ENCODE measurements at places on chromosomes 4 and X.

DNA sequence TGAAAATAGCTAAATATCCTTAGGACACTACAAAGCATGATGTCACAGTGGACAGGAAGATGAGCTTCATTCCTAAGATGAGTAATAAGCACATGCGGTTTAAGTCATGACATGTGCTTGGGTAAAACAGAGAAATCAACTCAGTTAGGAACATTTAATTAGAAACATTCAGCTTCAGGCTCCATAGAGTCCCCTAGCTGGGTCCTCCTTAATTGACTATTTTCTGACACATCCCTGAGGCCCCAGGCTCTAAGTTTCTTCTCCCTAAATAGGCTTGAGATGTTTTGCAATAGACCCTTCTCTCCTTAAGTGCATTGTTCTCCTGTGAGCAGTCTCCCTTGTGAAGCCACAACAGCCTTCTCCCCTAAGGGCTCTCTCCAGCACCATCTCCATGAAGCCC is 70.4 kb upstream of the ANXA3 start:
- DNase-seq = peak; percentile 78

DNA sequence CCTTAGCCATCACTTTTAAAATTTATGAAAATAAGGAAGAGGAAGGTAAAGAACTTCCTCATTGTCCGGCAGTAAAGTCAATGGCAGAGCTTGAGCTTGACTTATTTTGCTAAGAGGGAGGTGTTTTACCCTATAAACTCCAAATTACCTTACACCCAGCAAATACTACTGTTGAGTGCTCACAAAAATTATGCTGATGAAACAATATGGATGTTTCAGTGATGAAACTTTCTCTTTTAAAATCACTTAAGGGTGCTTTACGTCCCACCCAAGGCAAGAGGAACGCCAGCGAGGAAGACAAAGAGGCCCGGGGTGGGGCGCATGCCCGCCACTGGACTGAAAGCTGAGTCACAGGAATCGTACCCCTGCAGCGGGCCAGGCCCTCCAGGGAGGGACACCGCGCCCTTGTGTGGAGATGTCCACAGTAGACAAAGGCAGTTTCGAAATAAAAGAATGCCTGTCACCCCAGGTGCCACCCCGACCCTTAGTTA is 560 bp upstream of the TMSB4X start:
- DNase-seq = no peak

DNA sequence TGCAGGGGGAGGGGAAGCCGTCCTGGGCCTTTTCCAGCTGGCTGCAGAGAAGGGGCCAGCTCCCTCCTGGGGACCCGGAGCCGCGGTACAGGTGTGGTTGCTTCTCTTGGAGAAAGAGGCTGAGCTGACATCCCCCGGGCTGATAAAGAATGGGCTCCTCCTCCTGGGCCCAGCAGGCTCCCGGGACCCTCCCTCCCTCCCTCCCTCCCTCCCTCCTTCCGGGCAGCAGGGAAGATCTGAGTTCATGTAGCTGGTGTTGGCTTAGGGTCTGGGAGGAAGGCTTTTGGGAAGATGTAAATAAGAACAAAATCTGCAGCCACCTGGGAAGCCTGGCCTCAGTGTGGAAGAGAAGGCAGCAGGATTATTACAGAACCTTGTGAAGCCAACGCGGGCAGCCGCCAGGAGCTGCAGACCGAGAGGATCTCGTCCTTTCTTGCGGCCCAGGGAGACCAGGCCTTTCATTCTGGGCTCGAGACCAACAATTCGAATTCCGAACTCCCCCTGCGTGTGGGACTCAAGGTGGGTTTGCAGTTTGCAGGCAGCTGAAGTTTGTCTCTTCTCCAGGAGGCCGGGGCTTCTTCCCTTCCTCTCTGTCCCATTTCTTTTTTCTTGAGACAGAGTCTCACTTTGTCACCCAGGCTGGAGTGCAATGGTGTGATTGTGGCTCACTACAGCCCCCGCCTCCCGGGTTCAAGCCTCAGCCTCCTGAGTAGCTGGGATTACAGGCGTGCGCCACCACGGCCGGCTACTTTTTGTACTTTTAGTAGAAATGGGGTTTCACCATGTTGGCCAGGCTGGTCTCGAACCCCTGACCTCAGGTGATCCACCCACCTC is at the start of gene PLCXD1:
Gene PLCXD1 (plus strand): TSS at position 216 of the 834 bp plus-strand sequence. CDS start 2,807 bp downstream, outside the sequence.
- no peak for DNase-seq

DNA sequence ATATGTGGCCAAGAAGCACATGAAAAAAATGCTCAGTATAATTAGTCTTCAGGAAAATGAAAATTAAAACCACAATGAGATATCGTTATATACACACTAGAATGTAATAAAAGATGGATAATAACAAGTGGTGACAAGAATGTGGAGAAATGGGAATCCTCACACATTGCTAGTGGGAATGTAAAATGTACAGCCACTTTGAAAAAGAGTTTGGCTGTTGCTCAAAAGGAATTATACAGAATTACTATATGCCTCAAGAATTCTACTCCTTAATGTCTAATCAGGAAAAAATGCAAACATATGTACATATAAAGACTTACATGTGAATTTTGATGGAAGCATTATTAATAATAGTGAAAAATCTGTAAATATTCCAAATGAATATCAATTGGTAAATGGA is 102.2 kb downstream of the SPCS3 start:
- no peak for DNase-seq

DNA sequence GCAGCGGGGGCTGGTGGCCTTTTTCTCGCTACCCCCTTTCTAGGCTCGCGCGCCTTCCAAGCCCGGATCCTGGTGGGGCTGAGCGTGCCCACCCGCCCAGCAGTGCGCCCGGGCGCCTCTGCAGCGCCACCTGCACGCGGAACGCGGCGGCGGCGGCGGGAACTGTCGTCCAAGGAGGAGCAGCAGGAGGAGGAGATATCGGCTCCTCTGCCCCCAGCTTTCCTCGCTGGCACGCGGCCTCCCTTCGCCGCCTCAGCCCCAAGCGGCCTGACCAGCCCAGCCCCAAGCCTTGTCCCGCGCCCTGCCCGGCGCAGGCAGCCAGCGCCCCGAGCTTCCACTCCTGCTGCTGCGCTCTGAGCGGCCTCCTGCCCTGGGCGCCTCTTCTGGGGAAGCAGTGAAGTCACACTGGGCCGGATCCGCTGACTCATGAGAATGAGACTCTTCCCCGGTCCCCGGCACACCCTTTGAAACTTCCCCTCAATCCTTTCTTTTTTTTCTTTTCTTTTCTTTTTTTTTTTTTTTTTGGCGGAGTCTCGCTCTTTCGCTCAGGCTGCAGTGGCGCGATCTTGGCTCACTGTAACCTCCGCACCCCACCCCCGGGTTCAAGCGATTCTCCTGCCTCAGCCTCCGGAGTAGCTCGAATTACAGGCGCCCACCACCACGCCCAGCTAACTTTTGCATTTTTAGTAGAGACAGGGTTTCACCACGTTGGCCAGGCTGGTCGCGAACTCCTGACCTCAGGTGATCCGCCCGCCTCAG is 10.6 kb upstream of the ELF4 start:
- peak; percentile 29 for DNase-seq

DNA sequence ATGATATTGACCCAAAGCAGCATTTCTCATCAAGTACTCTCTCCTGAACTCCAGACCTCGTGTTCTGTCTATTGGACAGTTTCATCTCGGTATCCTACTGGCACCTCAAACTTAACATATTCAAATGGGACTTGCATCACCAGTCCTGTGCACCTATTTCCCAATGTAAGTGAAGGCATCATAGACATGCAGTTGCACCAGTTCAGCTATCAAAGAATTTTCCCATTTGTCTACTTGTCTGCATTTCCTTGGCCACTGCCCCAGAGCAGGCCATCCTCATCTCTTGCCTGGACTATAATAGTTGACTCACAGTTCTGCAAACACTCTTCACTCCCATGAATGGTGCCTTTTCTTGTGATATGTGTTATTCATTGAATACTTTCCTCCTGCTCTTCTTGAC is 11.3 kb upstream of the LIMCH1 start:
- no peak for DNase-seq

GRCh38 chr4:82688091-82688795 is 110.4 kb downstream of the SCD5 start:
- DNase-seq = no peak

DNA sequence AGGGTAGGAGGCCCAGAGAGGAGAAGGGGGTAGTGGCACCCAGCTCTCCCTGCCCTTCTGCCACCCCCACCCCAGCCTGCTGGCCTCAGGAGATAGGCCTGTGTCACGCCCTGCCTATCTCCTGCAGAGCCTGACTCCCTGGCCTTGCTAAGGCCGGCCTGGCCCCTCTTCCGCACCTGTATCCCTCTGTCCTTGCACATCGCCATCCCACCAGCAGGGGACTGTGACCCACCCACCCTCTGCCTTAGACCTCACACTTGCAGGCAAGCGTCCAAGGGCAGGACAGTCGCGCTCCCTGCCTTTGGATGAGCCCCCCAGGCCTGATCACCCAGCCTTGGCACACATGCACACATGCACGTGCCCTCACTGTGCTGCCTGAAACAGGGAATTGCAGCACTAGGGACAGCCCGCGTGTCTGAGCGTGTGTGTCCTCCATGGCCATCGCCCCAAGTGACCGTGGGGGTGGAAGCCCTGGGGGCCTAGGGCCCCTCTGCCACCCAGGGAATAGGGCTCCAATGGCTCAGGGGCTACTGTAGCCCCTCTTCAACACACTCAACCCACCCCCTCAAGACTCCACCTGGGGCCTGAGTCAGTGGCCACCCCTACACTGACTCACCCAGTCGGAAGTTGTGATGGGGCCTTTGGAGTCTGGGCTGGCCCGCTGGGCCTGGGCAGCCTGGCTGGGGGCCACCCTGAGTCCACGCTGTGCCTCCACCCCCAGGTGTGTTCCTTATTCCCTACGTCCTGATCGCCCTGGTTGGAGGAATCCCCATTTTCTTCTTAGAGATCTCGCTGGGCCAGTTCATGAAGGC is 2.1 kb downstream of the SLC6A8 start:
- DNase-seq = no peak

GRCh38 chr4:132557660-132558059 is 591.4 kb upstream of the PCDH10 start:
- no peak for DNase-seq

- no peak for DNase-seq
Observed at GRCh38 chrX:7219153-7219705, 71.3 kb upstream of the PUDP start.

GRCh38 chr4:8544741-8545438 is 35.3 kb upstream of the GPR78 start:
- DNase-seq = no peak

DNA sequence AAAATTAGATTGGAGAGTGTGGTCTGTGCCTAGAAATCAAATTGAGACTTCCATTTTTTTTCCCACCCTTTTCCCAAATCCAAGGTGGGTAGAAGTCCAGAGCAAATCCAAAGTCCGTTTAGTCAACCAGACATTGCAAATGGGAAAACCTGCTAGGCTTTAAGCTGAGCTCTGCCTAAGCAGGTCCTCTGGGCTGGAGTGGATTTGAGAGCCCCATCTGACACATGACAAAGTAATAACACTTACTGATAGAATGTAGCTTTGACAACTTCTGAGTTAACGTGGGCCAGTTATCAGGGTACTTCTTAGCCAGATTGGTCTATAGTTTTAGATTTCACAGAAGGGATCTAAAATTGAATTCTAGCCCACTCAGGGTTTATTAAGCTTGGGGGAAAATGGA is 242.3 kb downstream of the GALNTL6 start:
- DNase-seq = no peak

DNA sequence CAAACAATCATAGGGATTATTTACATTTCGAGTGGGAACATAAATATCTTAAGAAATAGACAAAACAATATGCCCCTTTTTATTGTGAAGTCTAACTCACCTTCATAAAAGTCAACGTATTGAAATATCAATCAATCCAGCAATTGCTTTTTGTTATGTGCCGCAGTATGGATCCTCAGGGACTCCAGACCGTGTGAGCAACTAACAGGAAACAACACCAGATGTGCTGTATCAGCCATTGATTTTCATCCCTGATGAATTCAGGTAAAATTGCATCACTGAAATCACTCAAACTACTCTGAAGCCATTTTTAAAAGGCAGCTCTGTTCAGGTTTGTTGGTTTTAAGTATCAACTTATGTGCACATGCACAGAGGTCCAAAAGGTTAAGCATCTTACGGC is 197.3 kb upstream of the FAT1 start:
- no peak for DNase-seq

DNA sequence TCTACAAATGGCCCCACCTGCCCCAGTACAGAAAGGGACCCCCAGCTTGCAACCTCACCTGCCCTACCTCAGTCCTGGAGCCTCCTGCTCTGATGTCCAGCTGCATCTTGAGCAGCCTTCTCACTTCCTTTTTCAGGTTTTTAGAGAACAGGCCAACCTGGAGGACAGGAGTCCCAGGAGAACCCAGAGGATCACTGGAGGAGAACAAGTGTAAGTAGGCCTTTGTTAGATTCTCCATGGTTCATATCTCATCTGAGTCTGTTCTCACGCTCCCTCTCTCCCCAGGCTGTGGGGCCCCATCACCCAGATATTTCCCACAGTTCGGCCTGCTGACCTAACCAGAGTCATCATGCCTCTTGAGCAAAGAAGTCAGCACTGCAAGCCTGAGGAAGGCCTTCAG is 3.6 kb downstream of the MAGEA11 start:
- no peak for DNase-seq

DNA sequence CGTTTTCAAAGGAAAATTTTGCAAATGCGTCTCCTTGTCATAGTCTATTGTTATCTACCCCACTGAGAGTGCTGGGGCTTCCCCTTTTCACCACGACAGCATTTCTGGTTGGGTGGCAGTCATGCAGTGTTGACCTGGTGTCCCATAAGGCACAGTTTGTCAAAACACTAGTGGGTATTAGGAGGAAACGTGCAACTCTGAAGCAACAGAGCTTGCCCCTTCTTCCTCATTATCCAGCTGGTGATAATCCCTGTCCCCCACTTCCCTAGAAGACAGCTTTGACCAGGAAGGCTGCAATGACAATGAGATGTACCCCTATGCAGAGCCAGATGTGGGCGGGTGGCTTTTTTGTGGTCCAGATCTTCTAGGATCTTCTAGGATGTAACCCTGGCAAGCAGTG is 1.8 kb downstream of the TBC1D1 start:
- DNase-seq = no peak

- DNase-seq = no peak
Observed at GRCh38 chrX:23884427-23885024, 23.2 kb downstream of the APOO start.

DNA sequence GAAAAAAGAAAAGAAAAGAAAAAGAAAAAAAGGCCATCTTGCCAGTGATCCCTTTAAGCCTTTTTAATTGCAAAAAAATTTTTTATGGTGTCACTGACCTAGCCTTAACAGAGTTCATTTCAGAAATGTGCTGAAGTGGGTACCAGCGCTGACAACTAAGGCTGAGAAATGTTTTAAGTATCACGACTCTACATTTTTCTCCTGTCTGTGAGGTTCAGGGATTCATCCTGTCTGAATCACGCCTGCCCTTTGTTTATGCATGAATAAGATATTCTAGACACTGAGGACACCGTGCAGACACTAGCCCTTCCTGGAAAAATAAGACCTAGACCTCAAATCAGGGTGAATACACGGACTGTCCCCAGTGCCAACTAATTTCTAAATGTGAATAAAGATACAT is 154.4 kb upstream of the NOCT start:
- DNase-seq = no peak

DNA sequence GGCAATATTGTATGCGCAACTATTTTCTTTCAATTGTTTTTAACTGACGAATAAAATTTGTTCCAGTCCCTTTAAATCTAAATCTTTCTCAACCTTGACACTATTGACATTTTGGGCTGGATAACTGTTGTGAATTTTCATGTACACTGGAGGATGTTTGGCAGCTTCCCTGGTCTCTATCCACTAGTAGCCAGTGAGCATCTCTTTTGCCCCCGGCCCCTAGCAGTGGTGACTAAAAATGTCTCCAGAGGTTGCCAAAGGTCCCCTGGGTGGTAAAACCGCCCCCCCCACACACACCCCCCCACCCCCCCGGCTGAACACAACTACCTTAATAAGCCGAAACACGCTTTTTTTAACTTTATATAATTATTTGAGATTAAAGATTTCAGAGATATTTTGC is 514 bp downstream of the FANCB start:
- DNase-seq = no peak
